ENCODE measurements at places on chromosomes 16 and 17.

- no peak for DNase-seq
Measured at GRCh38 chr16:57629516-57630406, 1.3 kb downstream of the ADGRG1 start.

DNA sequence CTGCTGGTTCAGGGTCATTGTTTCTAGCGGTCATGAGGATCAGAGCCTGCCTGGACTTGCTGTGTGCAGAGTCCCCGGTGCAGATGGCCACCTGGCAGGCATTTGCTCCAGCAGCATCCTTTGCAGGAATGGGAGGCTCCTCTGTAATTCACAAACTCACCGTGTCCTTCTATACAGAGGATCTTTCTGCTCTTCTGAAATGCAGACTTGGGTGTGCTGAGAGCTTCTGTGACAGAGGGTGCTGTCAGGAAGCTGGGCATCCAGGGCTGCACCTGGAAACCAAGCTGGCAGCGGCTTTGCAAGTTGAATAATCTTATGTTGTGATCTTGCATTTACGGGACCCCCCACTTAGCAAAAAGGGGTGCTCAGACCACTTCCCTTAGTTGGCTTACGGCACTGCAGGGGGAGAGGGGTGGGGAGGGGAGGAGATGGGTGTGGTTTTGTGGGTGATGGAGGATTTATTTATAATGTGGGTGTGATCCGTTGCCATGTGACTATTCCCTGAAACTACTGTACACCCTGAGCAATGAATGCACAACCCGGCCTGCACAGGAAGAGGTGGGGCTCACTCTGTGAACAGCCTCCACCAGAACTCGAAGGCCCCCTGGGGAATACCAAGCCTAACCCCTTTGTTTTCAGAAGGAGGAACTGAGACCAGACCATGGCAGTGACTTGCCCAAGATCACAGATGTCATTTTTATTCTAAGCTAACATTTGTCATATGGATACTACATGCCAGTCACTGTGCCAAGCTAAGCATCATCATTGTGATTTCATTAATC is 178.3 kb downstream of the PRKCB start:
- DNase-seq = no peak

GRCh38 chr16:4410335-4411075 is 5.9 kb downstream of the CORO7 start:
- peak; percentile 84 for DNase-seq

DNA sequence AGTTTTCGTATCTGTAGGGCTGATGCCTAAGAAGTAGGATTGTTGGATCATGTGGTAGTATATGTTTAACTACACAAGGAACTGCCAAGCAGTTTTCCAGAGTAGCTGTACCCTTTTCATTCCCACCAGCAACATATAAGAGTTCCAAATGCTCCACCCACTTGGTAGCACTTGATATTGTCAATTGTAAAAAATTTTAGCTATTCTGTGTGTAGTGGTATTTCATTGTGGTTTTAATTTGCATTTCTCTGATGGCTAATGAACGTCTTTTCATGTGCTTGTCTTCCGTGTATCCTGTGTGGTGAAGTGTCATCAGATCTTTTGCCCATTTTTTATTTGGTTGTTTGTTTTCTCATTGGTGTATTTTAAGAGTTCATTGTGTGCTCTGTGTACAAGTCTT is 69.7 kb downstream of the TANC2 start:
- DNase-seq = no peak

- DNase-seq = no peak
Measured at GRCh38 chr16:21704266-21704665, 40.5 kb downstream of the OTOA start.

- no peak for DNase-seq
Measured at GRCh38 chr17:31061678-31062077, 33.1 kb upstream of the NF1 start.

DNA sequence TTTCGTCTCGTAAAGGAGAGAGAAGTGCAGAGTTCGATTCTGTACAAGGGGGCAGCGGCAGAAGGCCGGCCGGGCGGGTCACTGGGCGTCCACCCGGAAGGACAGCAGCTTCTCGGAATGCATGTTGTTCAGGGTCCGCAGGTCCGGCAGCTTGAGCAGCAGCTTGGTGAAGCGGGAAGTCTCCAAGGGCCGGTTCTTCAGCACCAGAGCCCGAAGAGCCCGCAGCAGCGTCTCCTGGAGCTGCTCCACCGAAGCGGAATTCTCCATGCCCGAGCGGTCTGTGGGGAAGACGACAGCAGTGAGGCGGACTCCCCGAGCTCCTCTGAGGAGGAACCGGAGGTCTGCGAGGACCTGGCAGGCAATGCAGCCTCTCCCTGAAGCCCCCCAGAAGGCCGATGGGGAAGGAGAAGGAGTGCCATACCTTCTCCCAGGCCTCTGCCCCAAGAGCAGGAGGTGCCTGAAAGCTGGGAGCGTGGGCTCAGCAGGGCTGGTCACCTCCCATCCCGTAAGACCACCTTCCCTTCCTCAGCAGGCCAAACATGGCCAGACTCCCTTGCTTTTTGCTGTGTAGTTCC is 7.3 kb downstream of the NR1D1 start:
- DNase-seq = no peak

DNA sequence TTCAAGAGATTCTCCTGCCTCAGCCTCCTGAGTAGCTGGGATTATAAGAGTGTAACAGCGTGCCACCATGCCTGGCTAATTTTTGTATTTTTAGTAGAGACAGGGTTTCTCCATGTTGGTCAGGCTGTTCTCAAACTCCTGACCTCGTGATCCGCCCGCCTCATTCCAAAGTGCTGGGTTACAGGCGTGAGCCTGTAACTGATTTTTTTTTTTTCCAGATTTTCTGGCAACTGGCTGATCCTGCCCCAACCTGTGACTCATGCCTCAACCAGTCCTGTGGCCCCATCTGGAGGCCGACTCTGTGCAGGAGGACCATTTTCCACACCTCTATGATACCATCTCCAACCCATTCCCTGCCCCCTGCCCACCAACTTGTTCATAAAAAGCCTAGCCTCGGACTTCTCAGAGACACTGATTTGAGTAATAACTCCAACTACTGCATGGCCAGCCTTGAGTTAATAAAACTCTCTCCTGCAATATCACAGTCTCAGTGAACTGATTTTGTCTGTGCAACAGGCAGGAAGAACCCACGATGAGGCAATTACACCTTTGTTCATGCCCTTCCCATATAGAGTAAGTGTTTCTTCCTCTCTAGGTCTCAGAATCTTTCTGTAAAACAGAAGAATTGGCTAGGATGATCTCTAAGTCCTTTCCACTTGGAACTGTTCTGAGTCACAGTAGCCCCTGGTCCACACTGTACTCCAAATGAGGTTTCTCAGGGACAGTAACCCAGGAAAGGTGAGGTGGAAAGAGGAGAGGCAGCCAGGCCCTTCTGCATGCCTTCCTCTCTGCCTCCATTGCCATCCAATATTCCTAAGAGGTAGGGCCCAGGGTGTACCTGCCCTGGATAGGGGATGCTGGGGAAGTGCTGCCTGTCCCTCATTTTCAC is 8.8 kb upstream of the CNOT1 start:
- DNase-seq = no peak

DNA sequence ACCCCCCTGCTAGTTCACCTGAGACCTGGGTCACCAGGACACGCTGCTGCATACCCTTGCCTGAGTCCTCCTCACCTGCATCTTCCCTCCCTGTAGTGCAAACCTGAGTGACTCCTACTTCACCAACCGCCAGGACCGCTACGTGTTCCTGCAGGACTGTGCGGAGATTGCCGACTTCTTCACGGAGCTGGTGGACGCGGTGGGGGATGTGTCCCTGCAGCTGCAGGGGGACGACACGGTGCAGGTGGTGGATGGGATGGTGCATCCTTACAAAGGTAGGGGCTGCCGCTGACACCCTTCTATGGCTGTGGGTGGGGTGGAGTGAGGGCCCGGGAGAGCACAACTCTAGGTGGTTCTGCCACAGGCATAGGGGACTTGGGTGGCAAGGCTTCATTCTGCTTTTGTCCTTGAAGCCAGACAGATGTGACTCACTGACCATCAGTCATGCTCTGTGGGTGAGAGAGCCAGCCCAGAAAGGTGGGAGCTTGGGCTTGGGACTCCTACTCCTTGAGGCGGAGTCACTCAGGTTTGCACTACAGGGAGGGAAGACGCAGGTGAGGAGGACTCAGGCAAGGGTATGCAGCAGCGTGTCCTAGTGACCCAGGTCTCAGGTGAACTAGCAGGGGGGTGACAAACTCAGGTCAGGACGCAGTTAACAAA is 22.3 kb downstream of the PGS1 start:
- no peak for DNase-seq

DNA sequence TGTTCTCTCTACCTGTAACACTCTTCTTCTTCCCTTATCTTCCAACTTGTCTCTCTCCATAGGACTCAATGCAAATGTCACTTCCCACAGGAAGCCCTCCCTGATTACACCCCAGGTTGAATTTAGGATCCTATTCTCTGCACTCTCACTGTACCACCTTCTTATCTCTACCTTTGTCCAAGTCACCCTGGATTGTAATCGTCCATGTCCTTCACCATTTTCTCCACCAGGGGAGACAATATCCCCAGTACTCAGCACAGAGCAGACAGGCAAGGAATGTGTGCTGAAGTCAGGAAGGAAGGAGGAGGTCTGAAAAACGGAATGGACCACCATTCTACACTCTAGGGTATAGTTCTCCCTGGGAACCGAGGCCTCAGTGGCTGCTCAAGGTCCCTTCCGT is 14.2 kb downstream of the C16orf82 start:
- no peak for DNase-seq

GRCh38 chr17:74744714-74745547 is 3.5 kb upstream of the NHERF1 start:
- DNase-seq = peak; percentile 66

DNA sequence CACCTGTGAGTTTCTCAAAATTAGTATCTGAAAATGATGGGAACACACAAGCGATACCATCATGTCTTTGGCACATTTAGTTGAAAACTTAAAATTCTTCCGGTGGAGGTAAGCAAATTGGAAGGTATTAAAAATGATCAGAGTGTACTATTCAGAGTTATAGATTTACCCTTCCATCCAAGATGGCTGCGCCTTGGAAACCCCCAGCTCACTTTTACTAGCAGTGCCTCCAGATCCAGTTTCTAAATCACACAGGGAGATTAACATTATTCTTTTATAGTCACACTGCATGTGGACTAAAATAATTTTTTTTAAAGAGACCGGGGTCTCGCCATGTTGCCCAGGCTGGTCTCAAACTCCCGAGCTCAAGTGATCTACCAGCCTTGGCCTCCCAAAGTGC is 15.0 kb downstream of the PITPNC1 start:
- no peak for DNase-seq

- DNase-seq = no peak
Measured at GRCh38 chr16:2237493-2238149, 1.4 kb downstream of the DNASE1L2 start.

DNA sequence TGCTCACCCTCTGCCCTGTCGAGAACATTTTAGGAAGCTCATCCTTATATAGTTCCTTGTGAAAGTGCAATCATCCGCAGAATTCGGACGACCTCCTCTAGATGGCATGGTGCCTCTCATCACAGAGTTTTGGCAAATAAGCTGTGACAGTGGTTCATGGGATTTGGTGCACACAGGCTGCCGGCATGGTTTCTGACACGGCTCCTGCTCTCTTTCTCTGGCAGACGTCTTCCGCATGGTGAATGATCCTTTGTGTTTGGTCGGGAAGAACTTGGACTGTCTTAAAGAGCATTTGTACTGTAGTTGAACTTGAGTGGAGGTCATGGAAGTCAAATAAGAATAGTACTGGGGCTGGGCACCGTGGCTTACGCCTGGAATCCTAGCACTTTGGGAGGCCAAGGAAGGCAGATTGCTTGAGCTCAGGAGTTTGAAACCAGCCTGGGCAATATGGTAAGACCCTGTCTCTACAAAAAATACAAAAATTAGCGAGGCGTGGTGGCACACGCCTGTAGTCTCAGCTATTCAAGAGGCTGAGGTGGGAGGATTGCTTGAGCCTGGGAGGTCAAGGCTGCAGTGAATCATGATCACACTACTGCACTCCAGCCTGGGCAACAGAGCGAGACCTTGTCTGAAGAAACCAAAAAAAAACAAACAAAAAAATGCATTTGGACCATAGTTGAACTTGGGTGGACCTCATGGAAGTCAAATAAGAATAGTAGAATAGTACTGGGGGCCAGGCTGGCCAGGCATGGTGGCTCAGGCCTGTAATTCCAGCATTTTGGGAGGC is 34.7 kb upstream of the NAT9 start:
- DNase-seq = no peak

- DNase-seq = peak; percentile 63
Measured at GRCh38 chr17:39485555-39485954, 24.3 kb downstream of the CDK12 start.

DNA sequence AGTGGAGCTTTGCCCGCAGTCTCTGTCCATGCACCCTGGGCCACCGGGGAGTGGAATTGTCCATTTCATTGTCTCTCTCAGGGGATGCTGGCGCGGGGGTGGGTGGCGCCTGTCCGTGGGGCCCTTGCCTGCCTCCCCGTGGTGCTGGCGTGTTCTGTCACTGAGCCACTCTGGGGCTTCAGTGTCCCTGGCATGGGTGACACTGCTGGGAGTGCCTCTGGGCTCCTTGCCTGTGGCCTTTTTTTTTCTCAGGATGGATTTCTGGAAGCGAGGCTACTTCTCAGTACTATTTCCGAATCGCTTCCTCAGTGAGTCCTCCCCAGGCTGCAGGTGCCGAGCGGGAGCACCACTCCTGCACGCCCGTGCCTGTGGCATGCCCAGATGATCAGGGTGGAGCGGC is 55.0 kb downstream of the PDPK1 start:
- no peak for DNase-seq

DNA sequence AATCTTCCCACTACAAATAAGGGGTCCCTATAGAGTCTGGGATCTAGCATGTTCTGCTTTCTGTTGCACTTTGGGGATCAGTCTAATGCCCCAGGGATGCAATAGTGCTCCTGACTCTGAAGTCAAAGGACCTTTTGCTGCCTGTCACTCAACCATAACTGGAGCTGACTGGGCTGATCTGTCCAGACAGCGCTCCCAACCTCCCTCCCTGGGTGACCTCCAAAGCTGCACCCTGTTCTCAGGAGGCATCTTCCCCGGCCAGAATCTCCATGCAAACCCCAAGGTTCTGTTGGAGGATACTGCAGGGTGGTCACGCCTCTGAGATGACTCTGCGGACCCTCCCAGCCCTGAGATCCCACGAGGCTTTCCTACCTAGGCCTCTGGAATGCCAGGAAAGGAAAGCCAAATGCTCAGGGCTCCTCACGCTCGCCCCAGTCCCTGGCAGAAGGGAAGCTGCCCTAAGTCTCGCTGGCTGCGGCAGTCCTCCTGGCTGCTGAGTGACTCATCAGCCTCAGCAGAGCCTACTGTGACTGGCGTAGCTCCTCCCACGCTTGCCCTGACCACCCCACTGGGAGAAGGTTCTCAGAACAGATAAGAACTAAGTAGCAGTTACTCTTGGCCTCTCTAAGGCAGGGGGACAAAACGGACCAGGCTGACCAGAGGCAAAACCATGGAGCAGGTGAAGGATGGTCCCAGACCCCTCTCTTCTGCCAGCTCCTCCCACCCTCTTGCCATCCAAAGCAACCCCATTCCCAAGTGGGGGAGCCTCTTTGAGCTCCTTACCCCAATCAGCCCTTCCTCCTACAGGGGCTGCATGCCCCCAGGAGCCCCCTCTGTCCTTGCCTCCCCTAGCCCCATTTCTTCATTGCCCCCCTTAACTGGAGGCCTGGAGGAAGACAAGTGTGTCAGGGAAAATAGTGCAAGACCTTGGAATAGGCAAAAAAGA is 124.1 kb upstream of the TNRC6C start:
- DNase-seq = no peak

All from muscle of back (tissue), 13 donors.